ENCODE measurements at places on chromosomes 1 and 21.

- DNase-seq: no peak
These were observed 4.9 kb downstream of the ADAMTSL4 start for GRCh38 chr1:150554086-150554452.

DNA sequence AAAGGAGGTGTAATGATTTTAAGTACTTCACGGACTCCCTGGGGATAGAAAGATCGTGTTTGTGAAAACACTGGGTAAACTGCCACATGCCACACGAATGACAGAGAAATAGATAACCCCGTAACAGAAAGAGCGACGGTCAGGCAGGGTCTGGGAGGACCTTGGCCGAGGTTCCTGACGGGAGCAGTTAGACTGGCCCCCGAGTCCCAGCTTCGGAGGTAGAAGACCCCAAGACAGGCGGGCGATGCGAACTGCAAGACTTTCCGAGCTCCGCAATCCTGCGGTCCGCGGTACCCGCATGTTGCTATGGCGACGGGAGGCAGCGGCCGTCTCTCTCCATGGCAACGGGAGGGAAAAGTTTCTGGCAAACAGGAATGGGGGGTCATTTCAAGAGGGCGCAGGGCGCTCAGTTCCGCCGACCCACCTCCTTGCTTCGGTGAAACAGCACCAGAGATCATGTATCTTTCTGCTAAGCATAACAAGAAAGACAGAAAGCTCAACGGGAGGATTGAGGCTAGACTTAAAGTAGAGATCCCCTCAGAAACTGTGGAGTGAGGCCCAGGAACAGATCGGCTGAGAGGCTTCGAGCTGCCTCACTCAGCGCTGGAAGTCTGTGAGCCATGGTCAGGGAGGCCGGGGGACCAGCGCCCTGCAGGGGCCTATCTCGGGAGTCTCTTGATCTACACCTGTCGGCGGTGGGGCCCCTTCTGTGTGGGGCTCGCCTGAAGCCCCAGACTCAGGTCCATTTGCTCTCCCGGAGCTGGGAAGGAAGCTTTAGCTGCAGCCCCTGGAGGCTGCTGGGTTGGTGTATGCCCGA, 685 bp upstream of the SYT6 start:
- DNase-seq: no peak

DNA sequence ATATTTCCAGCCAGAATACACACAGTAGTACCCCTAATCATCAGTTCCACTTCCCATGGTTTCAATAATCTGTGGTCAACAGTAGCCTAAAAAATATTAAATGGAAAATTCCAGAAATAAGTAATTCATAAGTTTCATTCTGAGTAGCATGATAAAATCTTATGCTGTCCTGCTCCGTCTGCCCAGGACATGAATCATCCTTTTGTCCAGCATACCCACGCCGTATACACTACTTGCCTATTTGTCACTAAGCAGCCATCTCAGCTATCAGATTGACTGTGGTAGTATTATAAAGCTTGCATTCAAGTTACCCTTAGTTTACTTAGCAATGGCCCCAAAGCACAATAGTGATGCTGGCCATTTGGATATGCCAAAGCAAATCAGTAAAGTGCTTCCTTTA, 118.7 kb downstream of the SLC5A9 start:
- DNase-seq: no peak

GRCh38 chr1:232328486-232329102, 301.3 kb downstream of the SIPA1L2 start:
- DNase-seq: no peak

GRCh38 chr1:231027136-231027925, 12.7 kb downstream of the FAM89A start:
- DNase-seq: no peak

- peak; percentile 20 for DNase-seq
These were observed 1.9 kb downstream of the SORT1 start for GRCh38 chr1:109395602-109396512.

GRCh38 chr1:153566414-153567371, 1.0 kb upstream of the S100A2 start:
- DNase-seq: peak; percentile 50

- no peak for DNase-seq
These were observed 1.5 kb upstream of the HSPA13 start for GRCh38 chr21:14384453-14384852.

GRCh38 chr21:15731243-15731613, 1.4 kb downstream of the USP25 start:
- DNase-seq: no peak

DNA sequence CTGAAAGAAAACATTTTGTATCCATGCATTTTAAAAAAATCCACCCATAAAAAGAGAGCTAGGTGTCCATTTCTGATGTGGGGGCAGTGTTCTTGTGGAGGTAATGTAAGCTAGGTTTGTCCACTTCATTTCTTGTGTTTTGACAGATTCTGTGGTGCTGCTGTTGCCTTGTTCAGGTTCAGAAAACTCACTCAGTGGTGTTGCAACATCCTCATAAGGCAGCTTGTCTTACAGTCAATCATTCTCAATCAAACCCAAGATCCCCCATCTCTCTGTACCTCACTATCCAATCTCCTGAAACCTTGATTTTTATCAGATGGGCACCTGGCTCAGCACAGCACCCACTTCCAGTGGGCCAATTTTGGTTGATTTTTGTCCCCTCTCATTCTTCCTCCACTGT, 94.1 kb downstream of the TENT5C start:
- DNase-seq: no peak

- no peak for DNase-seq
These were observed 32.6 kb downstream of the RNF11 start for GRCh38 chr1:51268634-51269033.

GRCh38 chr1:213796525-213796924, 191.2 kb upstream of the PROX1 start:
- DNase-seq: no peak

DNA sequence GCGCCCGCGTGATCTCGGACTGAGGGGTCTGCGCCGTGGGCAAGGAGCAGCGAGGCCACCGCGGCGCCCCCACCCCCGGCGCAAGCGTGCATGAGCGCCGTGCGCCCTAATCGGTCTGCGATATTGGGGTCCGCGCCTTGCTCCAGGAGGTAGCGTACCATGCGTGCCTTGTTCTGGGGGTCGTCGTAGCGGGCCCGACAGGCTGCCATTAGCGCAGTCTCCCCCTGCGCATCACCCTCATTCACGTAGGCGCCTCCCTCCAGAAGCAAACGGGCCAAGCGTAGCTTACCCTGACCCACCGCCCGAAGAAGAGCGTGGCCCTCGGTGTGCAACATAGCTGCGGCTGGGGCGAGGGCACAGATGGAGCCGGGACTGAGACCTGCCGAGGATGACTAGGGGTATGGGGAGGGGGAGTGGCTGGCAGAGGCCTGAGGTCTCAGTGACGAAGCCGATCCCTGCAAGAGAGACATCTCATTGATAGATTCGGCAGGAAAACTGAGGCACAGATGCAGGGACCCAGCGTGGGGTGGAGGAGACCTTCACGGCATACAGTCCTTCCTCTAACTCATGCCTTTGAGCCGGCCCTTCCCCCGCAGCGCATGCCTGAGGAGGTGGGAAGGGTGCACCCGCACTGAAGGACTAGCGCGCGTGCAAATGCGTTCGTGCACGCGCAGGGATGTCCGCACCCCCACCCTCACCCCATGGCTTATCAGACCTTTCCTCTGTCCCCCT, 2.8 kb downstream of the ANKRD34A start:
- DNase-seq: peak; percentile 62

- DNase-seq: no peak
These were observed 81.2 kb downstream of the SIPA1L2 start for GRCh38 chr1:232548691-232549090.

DNA sequence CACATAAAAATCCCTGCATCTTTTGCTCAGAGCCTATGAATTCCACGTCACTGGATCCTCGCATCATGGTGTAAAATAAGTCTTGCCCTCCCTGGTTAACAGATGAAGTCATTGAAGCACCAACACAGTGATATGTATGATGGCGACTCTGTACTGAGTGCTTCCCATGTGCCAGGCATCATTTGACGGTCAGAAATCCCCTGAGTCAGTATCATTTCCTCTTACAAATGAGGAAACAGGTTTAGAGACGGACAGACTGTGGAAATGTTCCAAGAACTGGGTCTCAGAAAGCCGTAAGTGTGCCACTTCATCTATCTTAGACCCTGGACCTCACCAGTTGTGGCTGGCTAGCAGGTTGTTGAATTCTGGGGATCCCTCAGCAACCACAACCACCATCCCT, 5.1 kb upstream of the OLFML2B start:
- peak; percentile 36 for DNase-seq

DNA sequence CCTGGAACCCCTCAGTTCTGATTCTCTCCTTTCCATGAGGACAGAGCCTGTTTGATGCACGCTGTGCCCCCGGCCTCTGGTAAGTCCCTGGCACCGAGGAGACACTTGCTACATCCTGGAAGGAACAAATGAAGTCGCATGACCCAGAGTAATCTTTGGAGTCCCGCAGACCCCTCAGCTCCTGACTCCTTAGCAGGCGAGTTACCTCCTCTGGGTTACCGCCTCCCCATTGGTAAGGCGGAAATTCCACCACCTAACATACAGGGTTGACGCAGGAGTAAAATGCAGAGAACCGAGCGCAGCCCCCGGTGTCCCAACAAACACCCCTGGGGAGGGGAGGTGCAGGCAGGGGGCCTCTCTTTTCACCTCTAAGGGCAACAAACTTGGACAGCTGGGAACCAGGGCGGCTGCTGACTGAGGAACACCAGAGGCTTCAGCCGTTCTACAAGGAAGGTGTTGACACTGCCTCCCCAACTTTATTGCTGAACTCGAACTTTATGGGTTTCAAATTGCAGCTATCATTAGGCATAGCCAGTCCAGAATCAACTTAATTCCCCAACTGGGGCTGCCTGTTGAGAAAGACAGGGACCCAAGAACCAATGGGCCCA, 115.3 kb upstream of the IFFO2 start:
- DNase-seq: no peak

DNA sequence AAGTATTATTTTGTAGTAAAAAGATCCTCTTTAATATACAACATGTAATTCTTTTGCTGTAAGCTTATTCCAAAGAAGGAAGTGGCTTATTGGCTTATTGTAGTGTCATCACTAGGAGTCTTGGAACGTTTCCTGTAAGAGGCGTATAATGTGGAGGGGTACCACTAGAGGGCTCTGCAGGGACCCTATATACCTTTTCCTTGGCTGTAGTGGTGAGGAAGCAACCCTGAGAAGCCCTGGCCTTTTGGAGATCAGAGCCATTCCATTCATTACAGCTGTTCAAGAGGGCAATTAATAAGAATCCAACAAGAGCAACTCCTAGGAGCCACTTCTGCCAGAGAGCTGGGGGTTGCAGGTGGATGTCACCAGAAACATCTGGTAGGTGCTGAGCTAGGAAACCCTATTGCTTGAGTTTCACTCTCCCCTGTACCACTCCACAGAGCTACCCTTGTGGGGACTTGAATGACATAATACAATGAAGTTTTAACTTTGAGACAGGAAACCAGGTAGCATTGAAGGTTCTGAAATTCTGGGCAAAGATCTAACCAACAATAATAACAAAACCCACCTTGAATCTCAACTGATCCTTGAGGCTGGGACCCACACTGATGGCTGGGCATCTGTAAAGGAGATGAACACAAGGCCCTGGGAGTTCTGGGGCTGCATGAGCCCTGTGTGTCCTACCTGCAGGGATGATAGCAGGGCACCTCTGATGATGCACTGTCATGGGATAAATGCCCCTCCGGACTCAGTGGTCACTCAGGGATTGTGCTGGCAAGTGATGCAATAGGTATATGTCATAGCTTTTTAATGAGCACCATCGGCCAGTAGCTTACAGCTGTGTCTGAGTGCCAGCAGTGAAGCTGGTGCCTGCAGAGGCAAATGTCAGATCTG, 160.2 kb upstream of the COA6 start:
- peak; percentile 26 for DNase-seq

DNA sequence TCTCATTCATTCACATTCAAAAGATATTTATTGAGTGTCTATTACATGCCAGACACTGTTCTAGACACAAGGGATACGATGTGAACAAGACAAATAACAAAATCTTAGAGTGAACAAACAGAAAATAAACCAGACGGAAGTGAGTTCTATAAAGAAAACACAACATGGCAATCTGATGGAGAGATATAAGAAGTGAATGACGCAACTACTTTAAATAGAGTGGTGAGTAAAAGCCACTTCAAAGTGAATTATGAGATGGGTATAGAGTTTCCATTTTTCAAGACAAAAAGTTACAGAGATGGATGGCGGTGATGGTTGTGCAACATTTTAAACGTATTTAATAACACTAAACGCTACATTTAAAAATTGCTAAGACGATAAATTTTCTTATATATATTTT, 75.4 kb downstream of the CEP170 start:
- DNase-seq: no peak

DNA sequence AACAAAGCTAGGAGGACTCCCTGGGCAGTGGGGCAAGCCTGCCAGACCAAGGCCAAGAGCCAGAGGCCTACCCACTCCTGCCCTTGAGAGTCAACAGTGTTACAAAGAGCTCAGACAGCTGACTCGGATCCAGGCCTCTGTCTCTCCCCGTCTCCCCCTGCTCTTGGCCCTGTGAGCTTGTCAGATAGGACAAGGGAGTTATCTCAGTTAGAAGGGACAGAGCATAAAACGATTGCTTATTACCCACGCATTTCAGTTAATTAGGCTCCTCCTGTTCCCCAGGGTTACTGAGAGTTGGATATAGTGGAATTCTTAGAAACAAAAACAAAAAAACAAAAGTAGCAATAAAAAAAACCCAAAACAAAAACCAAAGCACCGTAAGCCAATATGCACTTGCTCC, 1.3 kb downstream of the SLC41A1 start:
- DNase-seq: no peak

- no peak for DNase-seq
These were observed 137.9 kb downstream of the DENND1B start for GRCh38 chr1:197637406-197637805.

- no peak for DNase-seq
These were observed 147.8 kb downstream of the TLR5 start for GRCh38 chr1:222995236-222995580.

- peak; percentile 87 for DNase-seq
These were observed 73.5 kb downstream of the BACH1 start for GRCh38 chr21:29372063-29372802.

DNA sequence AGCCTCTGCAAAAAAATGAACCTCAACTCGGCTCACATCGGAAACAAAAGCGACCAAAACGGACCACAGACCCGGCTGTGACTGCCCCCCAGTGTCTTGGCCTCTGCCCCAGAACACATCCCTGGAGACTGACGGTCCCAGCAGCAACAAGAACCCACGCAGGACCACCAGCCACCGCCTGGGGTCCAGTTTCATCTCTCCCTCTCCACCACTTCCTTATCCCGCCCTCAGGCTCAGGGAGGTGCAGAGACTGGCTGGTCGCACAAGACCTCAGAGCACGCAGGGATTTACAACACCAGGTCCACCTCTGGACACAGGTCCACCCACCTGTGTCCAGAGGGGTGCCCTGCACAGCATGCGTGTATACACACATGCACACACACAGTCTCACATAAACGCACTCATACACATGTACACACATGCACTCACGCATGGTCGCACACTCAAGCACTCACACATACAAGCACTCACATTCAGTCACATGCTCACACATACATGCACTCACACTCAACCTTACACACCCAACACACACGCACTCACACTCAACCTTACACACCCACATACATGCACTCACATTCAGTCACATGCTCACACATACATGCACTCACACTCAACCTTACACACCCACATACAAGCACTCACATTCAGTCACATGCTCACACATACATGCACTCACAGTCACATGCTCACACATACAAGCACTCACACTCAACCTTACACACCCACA, 18.6 kb upstream of the TMEM52 start:
- no peak for DNase-seq
